ENCODE measurements at places on chromosomes 1 and 21. TPM values are rescaled to one million over a fixed set of nuclear protein-coding genes. Genes with fewer than 3 reads are reported as not detected.

- H3K4me3 ChIP-seq, result no peak overlapping the region
- no peaks in the 10 kb centered on the region for H3K4me1 ChIP-seq
- H3K27ac ChIP-seq, result no peak overlapping the region
- DNase-seq, result no peak
- no peaks in the 10 kb centered on the region for H3K27me3 ChIP-seq
- H3K36me3 ChIP-seq, result peaks cover 5% of the 10 kb centered on the region
These were observed 38.8 kb upstream of the STMN1 start for GRCh38 chr1:25944986-25945385.

GRCh38 chr1:101360506-101360905 lies 123.7 kb downstream of the S1PR1 start:
- no peaks in the 10 kb centered on the region for H3K27me3 ChIP-seq
- H3K4me3 ChIP-seq, result no peak overlapping the region
- DNase-seq, result no peak
- H3K36me3 ChIP-seq, result no peaks in the 10 kb centered on the region
- peaks cover 7% of the 10 kb centered on the region for H3K4me1 ChIP-seq

DNA sequence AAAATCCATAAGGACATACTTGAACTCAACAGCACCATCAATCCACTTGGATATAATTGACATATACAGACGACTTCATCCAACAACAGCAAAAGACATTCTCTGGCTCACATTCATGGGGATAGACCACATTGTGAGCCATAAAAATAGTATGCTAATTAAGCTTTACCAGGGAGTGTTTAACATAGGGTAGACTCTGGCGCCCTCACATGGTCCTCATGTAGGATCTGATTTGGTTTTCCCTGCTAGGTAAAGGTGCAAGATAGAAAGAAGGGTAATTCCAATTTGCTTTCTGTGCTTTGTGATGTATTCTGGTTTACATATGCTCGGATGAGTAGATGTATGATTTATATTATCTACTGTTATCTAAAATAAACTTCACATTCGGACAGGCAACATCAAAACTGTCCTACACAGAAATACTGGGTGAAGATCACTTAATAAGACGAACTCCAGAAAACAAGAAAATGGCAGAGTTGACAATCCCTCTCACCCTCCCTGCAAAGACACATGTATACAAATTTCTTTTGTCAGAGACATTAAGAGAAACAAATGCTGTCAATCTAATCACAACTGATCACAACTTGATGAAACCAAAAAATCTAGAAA lies 27.7 kb downstream of the CR1L start:
- no peaks in the 10 kb centered on the region for H3K4me1 ChIP-seq
- DNase-seq, result no peak
- H3K27ac ChIP-seq, result no peak overlapping the region
- H3K27me3 ChIP-seq, result peaks cover 35% of the 10 kb centered on the region
- H3K36me3 ChIP-seq, result no peaks in the 10 kb centered on the region

- no peak for DNase-seq
- peaks cover 2% of the 10 kb centered on the region for H3K36me3 ChIP-seq
- no peak overlapping the region for H3K4me3 ChIP-seq
These were observed 5.9 kb downstream of the LHX9 start for GRCh38 chr1:197923038-197923437.

DNA sequence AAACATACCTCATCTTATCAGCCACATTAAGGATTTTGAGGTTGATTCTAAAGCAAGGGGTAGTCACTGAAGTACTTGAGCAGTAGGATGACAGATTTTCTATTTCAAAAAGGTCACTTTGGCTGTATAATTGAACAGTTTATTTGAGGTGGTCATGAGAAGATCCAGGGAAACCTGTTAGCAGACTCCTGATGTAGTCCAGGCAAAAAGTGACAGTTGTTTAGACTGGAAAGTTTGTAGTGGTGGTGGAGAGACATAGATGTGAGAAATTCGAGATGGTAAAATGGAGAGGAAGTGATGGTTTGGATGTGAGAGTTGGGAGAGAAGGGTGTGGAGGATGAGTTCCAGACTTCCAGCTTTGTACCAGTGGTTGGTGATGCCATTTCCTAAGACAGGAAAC lies 7.5 kb downstream of the FAM163A start:
- no peaks in the 10 kb centered on the region for H3K4me1 ChIP-seq
- no peak for DNase-seq
- no peak overlapping the region for H3K4me3 ChIP-seq

S100A8 gene
- total RNA-seq, result not detected
